H1 (cell line): ENCODE measurements at places on chromosomes 4 and X.
A peak's percentile ranks its signal among the peaks of the same experiment; 100 is the strongest.

DNA sequence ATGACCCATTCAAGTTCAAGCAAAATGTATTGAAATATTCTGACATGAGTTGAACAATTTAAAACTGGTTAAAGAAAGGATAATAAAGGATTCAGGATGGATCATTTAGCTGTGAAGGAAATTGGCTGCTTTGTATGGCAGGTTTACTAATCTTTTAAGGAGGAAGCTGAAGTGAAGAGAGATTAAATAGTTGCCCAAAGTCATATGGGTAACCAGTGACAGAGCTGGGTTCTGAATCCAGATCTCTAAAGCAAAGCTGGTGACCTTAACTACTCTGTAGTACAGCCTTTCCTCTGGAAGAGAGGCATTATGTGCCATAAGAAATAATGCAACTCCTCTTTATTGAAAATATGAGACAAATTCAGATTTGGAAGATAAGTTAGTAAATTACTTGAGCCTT is 22.8 kb downstream of the FHIP1A start:
- no peak for DNase-seq

- no peak for DNase-seq
Observed at GRCh38 chr4:56657818-56658217, 23.3 kb downstream of the HOPX start.

DNA sequence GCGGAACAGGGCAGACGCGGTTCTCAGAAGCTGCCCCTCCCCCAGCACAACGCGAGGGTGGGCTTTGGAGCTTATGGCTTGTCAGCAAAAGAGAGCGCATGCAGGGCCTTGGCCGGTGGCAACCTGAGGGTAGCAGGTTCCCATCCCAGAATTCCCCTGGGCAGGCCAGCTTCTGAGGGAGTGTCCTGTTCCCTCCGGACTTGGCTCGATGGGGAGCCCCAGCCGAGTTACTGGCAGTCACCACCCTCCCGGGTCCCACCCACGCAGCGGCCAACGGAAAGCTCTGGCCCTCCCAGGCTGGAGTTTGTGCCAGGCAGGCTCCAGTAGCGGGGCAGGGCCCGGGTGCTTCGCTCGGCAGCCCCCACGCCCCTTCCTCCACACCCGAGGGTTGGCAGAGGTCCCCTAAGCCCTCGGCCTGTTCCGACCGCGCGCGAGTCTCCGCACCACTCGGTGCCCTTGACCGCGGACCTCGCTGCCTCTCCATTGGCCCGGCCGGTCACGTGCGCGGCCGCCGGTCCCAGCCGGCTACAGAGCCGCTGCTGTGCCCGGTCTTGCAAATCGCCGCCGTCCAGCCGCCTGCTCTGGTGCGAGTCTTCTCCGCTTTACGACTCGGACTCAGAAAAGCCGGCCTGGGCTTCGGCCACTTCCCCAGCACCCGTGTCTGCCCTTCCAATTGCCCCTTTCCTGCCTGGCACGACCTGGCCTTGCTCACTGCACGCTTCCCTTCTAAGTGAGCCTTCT is 20.9 kb upstream of the MTM1 start:
- peak; percentile 57 for DNase-seq

DNA sequence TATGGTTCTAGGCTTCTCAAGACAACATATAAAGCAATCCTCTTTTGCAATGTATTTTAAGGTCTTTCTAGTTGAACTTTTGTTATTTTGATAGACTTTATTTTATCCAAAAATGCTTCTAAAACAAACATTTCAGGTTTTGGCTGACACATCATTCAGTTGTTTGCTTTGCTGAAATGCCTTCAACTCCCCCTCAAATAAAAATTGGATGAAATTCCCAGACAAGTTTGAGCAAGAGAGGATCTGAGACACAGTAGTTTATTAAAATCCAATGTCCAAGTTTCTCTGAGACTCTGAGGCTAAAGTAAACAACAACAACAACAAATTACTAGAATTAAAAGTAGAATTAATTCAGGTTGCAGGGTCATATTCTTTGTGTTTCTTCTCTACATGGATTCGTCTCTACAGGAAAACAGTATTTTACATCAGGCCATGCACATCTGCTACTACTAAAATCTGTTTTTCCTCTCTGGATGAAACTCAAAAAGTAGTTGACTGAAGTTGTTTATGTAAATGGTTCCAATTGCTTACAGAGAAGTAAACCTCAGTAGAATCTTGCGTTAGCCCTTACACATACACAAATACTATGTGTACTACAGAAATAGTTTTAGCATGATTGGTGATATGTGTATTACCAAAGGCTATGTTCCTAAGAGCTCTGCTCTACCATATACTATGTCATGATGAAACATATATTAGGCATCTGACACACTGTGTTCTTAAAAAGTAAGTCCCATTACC is 64.9 kb downstream of the PRSS12 start:
- DNase-seq, result no peak

DNA sequence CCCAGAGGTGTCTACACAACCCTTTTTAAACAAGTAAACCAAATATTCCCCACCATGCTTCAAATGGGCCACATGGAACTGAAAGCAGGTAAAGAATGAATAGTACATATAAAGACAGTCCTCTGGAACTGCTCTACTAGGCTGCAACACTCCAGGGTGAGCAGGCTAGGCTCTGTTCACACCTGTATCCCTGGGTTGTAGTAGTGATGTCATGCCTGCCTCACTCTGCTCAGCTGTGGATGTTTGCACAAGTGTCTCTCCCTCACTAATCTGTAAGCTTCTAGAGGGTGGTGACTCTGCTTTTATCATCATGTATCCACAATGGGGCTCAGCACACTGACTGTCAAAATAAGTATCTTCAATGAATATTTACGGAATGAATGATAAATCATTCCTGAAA is 20.4 kb downstream of the LEF1 start:
- no peak for DNase-seq

DNA sequence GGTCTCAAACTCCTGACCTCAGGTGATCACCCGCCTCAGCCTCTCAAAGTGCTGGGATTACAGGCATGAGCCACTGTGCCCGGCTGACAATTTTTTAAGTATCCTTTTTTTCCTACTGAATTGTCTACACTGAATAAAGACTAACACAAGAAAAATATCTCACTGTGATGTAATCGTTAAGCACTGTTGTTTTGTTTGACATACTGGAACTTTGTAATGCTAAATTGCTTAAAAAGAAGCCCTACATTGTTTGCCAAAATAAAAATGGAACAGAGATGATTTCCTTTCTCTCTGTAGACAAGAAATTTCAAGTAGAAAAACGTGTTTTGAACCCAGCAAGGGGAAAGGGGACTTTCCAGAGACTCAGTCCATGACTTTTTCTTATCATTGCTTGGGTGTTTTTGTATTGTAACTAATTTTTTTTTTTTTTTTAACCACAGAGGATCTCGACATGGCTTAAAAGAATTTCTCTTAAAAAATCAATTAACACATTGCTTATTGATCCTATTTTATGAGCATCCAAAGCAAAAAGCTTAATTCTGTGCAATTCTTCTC is 74.9 kb downstream of the TMEM156 start:
- no peak for DNase-seq

DNA sequence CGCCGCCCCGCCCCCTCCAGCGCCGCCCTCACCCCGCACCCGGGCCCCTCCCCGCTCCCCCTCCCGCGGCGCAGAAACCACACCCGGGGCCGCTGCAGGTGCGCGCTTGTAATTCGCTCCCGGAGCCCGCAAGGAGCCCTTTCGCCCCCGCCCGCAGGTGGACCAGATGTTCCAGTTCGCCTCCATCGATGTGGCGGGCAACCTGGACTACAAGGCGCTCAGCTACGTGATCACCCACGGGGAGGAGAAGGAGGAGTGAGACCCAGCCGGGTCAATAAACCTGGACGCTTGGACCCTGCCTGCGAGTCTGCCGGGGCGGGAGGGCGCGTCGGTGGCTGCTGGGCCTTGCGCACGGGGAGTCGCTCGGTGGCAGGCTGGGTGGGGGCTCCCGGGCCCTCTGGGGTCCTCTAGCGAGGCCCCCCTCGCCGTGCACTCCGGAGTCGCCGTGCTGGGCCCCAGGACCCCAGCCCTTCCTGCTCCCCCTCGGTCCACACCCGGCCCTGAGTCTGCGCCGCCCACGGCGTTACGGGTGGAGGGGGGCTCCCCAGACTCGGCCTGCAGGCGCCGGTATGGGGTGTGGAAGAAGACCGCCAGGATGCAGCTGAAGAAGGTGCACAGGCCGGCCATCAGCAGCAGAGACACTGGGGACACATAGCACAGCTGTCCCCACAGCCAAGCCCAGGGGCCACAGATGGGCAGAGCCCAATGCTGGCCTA is 7.1 kb downstream of the SLC49A3 start:
- no peak for DNase-seq

DNA sequence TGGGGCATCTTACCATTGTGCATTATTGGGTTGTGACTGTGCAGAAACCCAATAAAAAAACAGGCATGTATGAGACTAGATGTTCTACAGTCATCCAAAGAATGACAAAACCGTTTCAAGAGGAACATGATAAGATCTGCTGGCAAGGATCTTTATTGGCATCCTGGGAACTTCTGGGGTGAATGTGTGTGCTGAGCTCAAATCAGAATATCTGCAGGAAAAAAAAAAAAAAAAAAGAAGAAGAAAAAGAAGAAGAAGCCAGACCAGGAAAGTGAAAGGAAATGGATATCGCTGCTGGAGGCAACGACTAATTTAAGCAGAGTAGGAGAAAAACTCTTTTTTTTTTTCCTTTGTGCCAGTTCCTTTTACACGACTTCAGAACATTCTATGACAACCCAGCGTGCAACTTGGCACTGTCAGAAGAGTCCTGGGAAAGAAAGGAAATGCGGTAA is 484.2 kb upstream of the BOD1L1 start:
- no peak for DNase-seq

DNA sequence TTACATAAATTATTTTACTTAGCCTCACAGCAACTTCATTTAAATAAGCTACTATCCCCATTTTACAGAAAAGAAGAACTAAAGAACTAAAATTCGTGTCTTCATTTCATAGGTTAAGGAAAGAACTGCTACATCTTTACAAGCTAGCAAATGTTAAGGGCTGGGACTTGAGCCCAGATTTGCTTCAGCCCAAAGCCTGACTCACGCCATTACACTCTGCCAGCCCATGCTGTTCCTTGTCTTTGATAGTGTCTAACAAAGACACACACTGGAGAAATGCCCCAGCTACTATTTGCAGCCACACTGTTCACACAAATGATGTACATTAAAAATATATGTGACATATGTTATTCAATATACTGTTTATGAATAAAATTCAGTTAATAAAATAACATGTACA is 29.0 kb upstream of the ERVMER34-1 start:
- DNase-seq, result no peak

GRCh38 chr4:86968547-86968946 is 33.7 kb downstream of the AFF1 start:
- DNase-seq, result no peak

GRCh38 chr4:176837169-176837895 is 44.6 kb upstream of the VEGFC start:
- DNase-seq, result no peak

GRCh38 chr4:1768367-1769034 is 24.6 kb upstream of the FGFR3 start:
- DNase-seq, result no peak

DNA sequence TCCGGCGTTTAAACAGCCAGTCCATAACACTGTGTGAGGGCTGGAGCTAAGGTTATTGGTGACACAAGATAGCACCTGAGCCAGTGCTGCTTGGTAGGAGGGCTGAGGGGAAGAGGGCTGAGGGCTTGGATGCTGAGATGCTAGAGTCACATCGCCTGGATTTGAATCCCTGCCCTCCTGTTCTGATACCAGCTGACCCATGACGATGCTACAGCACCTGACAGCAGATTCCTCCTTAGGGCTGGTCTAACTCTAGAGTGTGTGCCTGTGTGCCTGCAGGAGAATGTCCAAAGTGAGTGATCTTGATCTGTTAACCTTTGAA is 102.5 kb downstream of the PTTG2 start:
- DNase-seq, result no peak

DNA sequence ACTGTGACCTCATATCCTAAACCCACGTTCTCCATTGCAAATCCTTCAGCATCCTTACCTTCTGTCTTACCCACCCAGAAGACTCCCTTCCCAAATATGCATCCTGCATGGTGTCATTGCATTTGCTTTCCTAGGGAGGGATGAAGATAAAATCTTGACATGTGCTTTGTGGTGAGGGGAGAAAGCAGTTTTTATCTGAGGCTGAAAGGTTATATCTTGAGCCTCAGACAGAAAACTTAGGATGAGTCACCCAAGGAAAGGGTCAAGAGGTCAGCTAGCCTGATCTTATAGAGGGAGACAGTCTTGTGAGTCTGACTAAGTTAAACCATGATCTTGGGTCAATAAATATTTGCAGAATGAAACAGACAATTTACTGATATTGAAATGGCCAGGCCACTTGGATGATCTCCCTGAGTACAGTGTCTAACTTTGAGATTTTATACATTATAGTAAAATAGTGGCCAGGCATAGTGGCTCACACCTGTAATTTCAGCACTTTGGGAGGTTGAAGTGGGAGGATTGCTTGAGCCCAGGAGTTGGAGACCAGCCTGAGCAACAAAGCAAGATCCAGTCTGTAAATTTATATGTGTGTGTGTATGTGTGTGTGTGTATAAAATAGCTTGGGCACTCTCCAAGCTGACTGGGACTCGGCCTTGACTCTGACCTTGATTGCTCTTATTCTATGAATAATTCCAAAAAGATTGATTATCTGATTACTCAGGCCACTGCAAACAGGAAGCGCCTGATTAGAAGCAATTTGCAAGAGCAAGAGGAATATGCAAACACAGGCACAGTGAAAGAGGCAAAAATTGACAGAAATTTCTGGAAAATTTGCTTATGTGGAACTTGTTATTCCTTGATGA is 15.4 kb upstream of the FAM9C start:
- no peak for DNase-seq

DNA sequence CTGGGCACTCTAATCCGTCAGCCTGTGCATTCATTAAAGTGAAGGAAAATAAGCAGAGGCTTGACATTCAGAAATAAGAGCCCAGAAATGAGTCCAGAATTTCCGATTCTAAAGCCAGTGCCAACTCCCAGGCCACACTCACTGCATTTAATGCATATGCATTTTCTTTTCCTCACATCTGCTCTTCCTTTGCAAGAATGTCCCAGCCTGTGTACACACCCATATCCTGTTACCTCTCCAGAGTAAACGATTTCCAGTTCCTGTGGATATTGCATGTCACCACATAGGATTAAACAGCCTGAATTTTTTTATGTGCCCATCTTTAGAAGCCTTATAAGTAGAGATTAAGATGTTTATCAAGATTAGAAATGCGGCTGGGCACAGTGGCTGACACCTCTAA is 27.5 kb downstream of the ARX start:
- DNase-seq, result no peak

GRCh38 chrX:24610516-24610915 is 36.6 kb downstream of the PCYT1B start:
- DNase-seq, result no peak

DNA sequence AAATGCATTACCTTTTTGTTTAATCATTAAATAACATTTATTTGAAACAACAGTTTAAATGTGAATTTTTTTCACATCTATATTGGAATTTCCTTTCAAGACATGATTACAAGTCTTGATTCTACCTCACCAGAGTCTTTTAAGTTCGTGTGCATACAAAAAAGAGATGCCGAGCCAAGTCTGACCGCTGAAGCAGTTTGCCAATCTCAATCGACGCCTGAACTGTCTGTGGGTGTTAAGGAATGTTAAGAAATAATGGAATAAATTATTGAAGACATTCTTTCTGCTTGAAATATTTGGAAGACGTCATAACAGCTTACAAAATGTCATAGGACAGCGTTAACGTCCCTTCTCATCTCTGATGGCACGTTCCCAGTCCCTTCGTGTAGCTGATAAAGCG is 27.9 kb upstream of the TNIP3 start:
- no peak for DNase-seq
